ENCODE measurements at places on chromosomes 7 and 10.

DNA sequence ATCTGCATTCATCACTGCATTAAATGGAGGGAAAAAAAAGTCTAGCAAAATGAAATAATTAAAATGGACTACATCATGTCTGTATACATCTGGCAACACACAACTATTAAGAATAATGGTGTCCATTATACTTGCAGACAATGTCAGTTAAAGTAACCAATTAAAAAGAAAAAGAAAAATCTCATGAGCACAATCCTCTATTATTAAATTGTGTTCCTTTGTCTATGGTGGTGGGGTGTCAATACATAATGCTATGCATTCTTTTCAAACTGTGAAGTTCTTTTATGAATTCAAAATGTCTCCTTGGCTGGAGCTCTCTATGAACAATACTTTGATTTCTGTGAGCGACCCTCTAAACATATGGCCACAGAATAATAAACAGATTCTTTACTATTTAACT, 63.5 kb downstream of the NRP1 start:
- no peak for DNase-seq

DNA sequence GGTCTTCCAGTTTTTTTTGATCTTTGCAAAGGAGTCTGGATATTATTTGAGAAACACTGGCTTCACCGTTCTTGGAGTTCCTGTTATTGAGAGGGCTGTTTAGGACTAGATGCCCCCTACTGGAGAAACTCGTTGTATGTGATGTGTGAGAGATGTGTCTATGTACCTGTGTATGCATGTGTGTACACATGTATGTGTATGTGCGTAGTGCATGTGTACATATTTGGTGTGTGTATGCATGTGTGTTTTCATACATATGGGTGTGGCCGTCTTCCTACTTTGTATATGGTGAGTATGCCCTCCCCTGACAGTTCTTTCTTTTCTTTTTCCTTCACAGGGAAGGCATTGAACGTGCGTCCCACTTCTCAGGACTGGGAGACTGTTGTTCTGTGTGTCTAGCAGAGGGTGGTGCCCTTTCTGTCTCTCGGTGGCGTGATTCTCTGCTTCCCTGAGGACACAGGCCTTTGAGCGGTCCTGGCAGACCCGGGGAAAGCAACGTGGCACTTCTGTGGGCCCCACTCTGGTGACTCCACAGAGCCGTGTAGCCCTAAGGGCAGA, 3.0 kb upstream of the CALHM3 start:
- DNase-seq: no peak

DNA sequence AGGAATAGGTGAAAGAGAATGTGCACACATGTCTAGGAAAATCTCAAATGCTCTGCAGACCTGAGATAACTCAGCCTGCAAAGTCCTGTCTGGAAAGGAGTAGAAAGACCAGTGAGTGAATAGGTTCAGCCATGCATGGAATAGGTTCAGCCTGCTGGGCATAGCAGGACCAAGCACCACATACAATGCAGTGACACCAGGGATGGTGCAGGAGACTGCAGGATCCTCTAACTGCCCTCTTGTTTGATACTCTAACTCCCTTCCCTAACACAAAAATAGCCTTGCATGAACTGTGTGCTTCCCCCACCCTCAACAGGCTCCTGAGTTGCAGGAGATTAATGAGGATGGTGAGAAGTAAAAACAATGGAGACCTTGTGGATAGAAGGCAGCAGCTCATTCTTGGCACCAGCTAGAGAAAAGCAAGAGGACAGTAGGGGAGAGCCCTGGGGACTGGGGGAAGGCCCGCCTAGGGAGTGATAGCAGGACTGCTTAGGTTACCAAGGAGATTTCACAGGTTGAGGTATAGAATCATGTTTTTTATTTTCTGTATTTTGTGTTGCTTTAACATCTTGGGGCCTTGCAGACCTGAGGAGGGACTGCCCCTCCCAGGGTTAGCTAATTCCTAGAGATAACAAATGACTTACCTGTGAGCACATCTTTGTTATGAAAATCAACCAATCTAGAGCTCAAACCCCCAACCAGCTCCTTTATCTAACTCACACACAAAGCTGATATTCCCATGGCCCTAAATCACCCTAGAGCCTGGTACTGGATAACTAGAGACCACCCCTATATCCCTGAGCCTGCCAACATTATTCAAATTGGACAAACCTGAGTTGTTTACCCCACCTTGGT, 187.8 kb downstream of the PLPP4 start:
- no peak for DNase-seq

DNA sequence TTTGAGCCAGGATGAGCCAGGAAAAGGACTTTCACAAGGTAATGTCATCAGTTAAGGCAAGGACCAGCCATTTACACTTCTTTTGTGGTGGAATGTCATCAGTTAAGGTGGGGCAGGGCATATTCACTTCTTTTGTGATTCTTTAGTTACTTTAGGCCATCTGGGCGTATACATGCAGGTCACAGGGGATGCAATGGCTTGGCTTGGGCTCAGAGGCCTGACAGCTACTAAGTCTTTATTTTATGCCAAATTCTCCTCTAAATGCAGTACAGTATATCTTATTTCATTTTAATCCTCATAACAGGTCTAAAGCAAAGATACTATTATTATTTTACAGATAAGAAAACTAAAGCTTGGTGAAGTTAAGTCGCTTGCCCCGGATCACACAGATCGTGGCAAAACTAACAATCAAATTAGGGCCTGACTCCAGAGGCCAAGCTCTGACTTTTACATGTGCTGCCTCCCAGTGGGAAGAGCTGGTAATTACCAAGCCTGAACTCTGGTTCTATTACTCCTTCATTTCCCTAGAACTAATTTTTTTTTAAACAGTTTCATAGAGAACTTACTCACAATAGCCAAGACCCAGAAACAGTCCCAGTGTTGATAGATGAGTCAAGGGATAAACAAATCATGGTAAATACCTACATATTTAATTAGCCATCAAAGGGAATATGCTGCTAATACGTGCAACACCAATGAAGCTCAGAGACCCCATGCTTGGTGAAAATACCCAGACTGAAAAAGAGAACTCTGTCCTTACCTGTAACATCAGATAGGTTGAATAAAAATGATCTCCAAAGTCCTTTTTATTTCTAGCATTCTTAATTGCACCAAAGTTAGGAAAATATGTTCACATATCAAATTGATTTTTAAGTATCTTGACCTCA, 35.4 kb downstream of the C7orf25 start:
- peak; percentile 73 for DNase-seq

- no peak for DNase-seq
Observed at GRCh38 chr10:75859141-75859540, 427.7 kb downstream of the LRMDA start.

Data from stimulated activated naive CD8-positive, alpha-beta T cell treated with anti-CD3 and anti-CD28 coated beads, Interleukin-15, Interleukin-2, amounts not matched to agents 100 U/mL and 50 U/mL, for 24 hours (primary cell).